ENCODE measurements at places on chromosomes 7 and 10. TPM values are rescaled to one million over a fixed set of nuclear protein-coding genes. Genes with fewer than 3 reads are reported as not detected.

The ZNF786 gene
- 12.8 TPM for polyA plus RNA-seq

The EPHA1 gene
- 0.80 TPM for polyA plus RNA-seq

The GDF2 gene
- polyA plus RNA-seq: not detected

The PRLHR gene
- not detected for polyA plus RNA-seq

The TRIM73 gene
- polyA plus RNA-seq: 2.6 TPM

The FASTK gene
- 55.4 TPM for polyA plus RNA-seq

The DNAJB9 gene
- polyA plus RNA-seq: 29.5 TPM

The KCNIP2 gene
- polyA plus RNA-seq: 14.5 TPM

The MMP21 gene
- not detected for polyA plus RNA-seq

The CHRM2 gene
- polyA plus RNA-seq: not detected

The CHST3 gene
- not detected for polyA plus RNA-seq

The EN2 gene
- not detected for polyA plus RNA-seq

The CTAGE8 gene
- polyA plus RNA-seq: 0.33 TPM

The PTEN gene
- polyA plus RNA-seq: 40.4 TPM

The NAT16 gene
- not detected for polyA plus RNA-seq

The PIP gene
- not detected for polyA plus RNA-seq

The MYOZ1 gene
- not detected for polyA plus RNA-seq

The CCDC71L gene
- 5.4 TPM for polyA plus RNA-seq

The SEPTIN14 gene
- polyA plus RNA-seq: not detected

The HKDC1 gene
- 0.43 TPM for polyA plus RNA-seq

The AS3MT gene
- not detected for polyA plus RNA-seq

The NPY4R2 gene
- polyA plus RNA-seq: not detected

The IFIT2 gene
- polyA plus RNA-seq: 13.6 TPM

The MICALL2 gene
- polyA plus RNA-seq: not detected

The ITIH5 gene
- not detected for polyA plus RNA-seq

The ZNF467 gene
- polyA plus RNA-seq: not detected

The RET gene
- polyA plus RNA-seq: 0.05 TPM

The SH2B2 gene
- 64.5 TPM for polyA plus RNA-seq

The TMEM139 gene
- polyA plus RNA-seq: not detected

The COA1 gene
- 48.5 TPM for polyA plus RNA-seq

The PNLIP gene
- not detected for polyA plus RNA-seq

The LRRC18 gene
- 0.58 TPM for polyA plus RNA-seq

The WNT16 gene
- 5.9 TPM for polyA plus RNA-seq

The RELN gene
- polyA plus RNA-seq: not detected

The PGAM2 gene
- polyA plus RNA-seq: not detected

The SAMD9L gene
- polyA plus RNA-seq: 57.3 TPM

The AMZ1 gene
- 1.9 TPM for polyA plus RNA-seq

The ADAM22 gene
- 0.23 TPM for polyA plus RNA-seq

The KDM7A gene
- polyA plus RNA-seq: 3.8 TPM

The SFRP4 gene
- not detected for polyA plus RNA-seq

The FXYD4 gene
- not detected for polyA plus RNA-seq
